ENCODE measurements at places on chromosomes 2 and 18. TPM values are rescaled to one million over a fixed set of nuclear protein-coding genes. Genes with fewer than 3 reads are reported as not detected.

The FNDC4 gene
- total RNA-seq: 7.3 TPM

The AFF3 gene
- total RNA-seq: not detected

The PDCL3 gene
- 15.4 TPM for total RNA-seq

The GALNT3 gene
- total RNA-seq: 3.1 TPM

The NCKAP5 gene
- total RNA-seq: 1.7 TPM

The VAMP8 gene
- 1.7 TPM for total RNA-seq

The MTX2 gene
- 18.3 TPM for total RNA-seq

The STK25 gene
- 143 TPM for total RNA-seq

The CCDC74B gene
- 9.7 TPM for total RNA-seq

The STAMBP gene
- total RNA-seq: 34.2 TPM

The TLX2 gene
- total RNA-seq: not detected

The CHRNG gene
- not detected for total RNA-seq

The IL36G gene
- total RNA-seq: not detected

The ESPNL gene
- 2.4 TPM for total RNA-seq

The ATL2 gene
- total RNA-seq: 125 TPM

The SIGLEC15 gene
- total RNA-seq: 8.4 TPM

The PSMA8 gene
- total RNA-seq: not detected

The TRIM54 gene
- not detected for total RNA-seq

The TFCP2L1 gene
- total RNA-seq: under 0.01 TPM

The IL37 gene
- total RNA-seq: not detected

The STON1 gene
- total RNA-seq: 24.6 TPM

The TDRD15 gene
- total RNA-seq: not detected

The RAB31 gene
- total RNA-seq: 90.4 TPM

The HK2 gene
- 20.0 TPM for total RNA-seq

The TEX261 gene
- total RNA-seq: 11.8 TPM

The REG3G gene
- not detected for total RNA-seq

The SPEG gene
- 22.7 TPM for total RNA-seq

The MBP gene
- 54.1 TPM for total RNA-seq

The ANKRD62 gene
- not detected for total RNA-seq

The TGFA gene
- not detected for total RNA-seq

The IGFBP2 gene
- total RNA-seq: 10.6 TPM

The PLGLB2 gene
- total RNA-seq: not detected

The TMEM37 gene
- not detected for total RNA-seq

The HOXD4 gene
- not detected for total RNA-seq

The ARHGEF4 gene
- total RNA-seq: 5.2 TPM

Measured in fibroblast of the aortic adventitia (primary cell).